ENCODE measurements at places on chromosomes 13 and 19.

DNA sequence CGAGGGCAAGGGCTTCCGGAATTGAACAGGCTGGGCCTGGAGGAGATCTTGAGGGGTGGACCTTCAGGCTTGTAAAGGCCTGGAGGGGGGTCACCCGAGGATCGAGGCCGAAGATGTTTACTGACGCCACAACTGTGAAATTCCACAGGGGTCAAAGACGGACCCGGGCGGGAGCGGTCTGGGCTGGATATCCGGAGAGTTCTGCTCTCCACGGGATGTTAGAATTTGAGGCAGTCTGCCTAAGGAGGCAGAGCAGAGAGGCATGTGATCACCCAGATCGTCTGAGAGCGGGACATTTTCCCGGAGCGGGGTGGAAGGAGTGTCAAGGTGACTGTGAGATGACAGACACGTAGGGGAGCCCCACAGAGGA lies 13.2 kb downstream of the KLHL26 start:
- DNase-seq = no peak

DNA sequence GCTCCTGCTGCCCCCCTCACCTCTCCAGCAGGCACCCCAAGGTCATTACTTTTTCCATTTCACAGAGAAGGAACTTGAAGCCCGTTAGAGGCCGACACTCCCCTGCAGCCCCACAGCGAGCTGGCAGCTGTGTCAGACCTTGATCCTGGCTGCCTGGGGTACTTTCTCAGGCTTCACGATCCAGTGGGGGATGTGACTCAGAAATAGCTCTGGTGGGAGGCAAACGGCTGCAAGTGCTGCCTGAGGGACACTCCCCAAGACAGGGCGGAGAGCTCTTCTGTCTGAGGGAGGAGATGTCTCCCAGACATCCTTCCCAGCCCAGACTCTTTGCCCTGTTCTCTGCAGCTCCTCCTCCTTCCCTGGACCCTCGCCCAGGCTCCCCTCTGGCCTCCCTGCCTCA lies 4.8 kb downstream of the TSKS start:
- no peak for DNase-seq

DNA sequence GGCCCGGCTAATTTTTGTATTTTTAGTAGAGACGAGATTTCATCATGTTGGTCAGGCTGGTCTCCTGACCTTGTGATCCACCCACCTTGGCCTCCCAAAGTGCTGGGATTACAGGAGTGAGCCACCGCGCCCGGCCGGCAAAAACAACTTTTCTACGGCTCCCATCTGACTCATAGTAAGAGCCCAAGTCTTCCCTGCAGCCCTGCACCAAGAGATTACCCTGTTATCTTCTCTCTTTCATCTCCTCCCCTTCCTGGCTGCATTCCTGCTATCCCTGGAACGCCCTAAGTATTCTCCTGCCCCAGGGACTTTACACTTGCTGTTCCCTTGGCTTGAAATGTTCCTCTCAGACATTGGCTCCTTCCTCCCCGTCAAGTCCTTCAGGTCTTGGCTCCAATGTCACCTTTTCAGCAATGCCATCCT lies 6.6 kb downstream of the AP2S1 start:
- DNase-seq = no peak

- no peak for DNase-seq
These were observed 23.8 kb downstream of the SPATA13 start for GRCh38 chr13:24184265-24184841.

- DNase-seq = no peak
These were observed 90.9 kb downstream of the TEX29 start for GRCh38 chr13:111411151-111411858.
